ENCODE measurements at places on chromosomes 2 and 18.

DNA sequence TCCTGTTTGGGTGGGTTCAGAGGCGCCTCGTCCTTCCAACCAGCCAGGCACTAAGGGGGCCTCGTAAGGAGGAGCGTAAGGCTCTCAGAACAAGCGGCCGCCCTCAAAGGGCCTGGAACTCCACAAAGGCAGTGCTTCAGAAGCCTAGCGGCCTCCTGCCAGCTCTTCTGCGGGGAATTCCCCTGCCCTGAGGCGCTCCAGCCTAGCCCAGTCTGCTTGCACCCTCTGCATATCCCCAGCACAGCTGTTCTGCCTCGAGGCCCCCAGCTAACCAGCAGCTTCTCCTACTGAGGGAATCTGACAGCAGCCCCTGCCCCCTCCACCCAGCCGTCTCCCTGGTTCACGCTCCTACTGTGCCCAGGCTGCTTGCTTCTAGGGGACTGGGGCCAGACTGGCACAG lies 265.9 kb downstream of the TFCP2L1 start:
- no peak for DNase-seq

DNA sequence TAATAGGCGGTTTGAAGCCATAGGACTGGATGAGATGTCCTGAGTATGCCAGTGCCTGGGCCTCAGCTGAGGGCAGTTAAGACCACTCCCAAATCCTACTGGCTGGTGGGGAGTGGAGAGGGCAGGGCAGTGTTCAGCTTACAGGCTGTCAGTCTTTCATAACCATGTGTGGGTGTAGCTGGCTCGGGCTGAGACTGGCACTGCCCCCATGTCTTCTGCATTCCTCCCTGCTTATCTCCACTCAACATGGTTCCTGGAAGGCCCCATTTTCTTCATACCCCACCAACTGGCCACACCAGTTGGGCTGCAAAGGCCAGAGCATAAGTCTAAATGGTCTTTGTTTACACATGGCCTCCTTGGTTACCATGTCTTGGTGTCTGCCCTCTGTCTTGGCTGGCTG lies 17.2 kb upstream of the IL37 start:
- DNase-seq = no peak

- no peak for DNase-seq
Observed at GRCh38 chr2:169039702-169040101, 8.6 kb upstream of the ABCB11 start.

- no peak for DNase-seq
Observed at GRCh38 chr2:146916914-146917313, 927.9 kb upstream of the ACVR2A start.

- no peak for DNase-seq
Observed at GRCh38 chr18:45376193-45376592, 239.1 kb upstream of the SLC14A2 start.

GRCh38 chr2:120765678-120766469 lies 30.2 kb downstream of the GLI2 start:
- DNase-seq = no peak
